GM12891 (cell line): ENCODE measurements at places on chromosomes 11 and 22.

GRCh38 chr22:49629586-49630447 is 197.9 kb downstream of the BRD1 start:
- no peak for DNase-seq

DNA sequence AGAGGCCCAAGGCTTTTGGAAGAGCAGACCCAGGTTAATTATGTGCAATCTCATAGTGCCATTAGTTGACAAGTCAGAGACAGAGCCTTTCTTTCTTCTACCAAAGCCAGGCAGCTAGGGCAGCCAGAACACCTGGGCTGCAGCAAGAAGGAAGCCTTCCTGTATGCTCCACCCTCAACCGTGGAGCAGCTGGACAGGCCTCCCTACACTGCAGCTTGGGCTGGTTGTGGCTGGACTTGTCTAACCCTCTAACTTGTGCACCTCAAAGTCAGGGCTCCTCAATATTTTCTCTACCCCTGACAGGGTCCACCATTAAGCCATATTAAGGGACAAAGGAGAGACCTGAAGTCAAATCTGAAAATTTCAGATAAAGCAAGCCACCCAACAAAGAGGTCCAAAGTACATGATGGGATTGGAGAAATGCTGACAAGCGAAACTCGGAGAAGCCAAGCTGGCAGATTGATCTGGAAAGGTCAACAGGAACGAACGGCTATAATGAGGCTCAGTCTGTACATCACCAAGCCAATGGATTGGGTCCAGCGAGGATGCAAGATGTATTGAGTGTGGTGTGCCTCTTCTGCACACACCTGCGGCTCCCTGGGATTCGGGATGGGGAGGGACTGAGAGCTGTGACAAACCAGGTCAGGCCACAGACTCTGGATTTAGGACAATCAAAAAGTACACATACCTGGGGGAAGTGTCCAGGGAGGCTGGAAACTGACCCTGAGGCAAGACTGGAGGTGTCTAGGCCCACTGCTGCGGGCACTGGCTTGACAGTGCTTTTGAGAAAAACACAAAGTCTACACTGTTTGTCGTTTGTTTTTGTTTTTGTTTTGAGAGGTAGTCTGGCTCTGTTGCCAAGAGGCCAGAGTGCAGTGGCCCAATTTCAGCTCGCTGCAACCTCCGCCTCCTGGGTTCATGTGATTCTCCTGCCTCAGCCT is 11.7 kb upstream of the SLC43A3 start:
- no peak for DNase-seq

DNA sequence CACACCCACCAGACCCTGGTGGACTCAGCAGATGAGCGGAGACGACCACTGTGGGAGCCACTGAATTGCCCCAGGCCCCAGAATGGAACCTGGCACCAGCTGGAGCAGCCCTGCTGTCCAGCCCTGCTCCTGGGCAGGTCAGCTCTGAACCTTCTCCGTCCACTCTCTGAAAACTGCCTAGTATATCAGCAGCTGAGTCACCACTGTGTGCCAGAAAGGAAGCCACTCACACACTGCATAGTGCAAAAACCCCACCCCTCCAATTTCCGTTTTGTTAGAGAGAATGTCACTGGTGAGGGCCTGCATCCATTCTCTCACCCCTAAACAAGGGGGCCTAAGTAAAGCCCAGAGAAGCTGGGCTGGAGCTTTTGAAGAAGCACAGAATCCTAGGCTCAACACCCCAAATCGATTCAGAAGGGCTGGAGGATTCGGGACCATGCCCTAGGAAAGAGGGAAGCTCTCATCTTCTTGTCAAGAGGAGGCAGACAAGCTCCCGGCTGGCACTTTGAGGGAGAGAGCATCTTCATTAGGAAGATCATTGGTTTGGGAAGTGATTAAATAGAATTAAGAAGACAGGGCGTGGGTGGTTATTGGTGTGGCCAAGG is 44.5 kb downstream of the GALNT18 start:
- no peak for DNase-seq

GRCh38 chr11:79942646-79943045 is 501.8 kb upstream of the TENM4 start:
- no peak for DNase-seq

DNA sequence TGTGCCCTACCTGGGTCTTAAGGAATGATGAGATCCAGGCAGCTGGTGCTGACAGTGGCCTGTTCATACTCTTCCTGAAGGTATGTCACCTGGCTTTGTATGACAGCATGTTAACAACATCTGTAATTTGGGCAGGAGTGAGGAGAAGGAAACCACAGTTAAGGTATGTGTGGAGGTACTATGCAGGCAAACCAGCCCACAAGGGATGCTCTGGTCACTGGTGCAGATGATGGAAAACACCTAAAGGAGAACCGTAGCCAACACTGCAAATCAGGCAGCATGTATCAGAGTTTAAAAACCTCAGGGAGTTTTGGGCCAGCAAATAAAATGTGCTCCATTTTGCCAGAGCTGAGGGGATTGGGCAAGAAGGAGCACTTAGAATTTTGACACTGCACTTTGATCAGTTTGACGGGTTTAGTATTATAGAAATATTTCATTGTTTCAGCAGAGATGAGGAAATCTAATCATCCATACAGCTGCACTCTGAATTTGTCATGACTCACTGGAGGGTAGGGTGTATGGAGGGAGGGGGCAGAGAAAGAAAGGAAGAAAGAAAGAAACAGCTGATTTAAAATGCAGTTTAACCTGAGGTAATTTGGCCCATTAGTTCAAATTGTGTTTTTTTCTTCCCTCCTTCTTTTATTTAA is 260.9 kb downstream of the KIRREL3 start:
- DNase-seq = no peak

GRCh38 chr11:5283086-5283485 is 13.3 kb upstream of the HBE1 start:
- no peak for DNase-seq

DNA sequence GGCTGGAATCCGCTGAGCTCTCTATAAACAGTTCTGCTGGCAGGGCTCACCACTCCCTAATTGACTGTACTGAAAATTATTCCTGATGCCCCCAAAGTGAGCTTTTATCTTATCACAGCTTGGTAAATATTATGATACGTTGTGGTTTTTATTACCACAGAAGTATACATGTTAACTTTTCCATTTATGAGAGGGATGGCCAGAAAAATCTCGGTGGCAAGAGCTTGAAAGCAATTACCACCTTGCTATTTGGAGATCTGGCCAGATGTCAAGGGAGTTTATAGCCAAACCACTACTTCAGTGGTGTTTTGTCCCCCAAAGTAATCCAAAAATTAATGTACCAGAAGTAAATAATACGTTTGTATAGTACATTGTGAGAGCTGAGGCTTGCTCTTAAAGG is 75.4 kb upstream of the RCN1 start:
- DNase-seq = no peak

GRCh38 chr11:124878759-124879492 is 13.7 kb downstream of the ROBO3 start:
- DNase-seq = no peak

DNA sequence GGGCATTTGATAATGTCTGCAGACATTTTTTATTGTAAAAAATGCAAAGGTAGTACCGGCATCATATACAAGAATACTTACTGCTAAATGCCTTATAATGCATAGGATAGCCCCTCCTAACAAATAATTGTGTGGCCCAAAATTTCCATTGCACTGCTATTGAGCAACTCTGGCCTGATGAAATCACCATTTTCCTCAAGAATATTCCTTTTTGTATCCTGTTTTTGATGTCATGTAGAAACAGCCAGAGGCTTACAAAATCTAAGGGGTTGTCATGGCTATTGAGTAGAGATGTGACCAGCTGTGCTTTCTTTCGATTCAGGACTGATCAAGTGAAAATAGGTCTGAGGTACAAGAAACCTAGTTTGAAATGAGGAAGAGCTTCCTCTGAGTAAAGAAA is 854.3 kb downstream of the KCNA4 start:
- no peak for DNase-seq

DNA sequence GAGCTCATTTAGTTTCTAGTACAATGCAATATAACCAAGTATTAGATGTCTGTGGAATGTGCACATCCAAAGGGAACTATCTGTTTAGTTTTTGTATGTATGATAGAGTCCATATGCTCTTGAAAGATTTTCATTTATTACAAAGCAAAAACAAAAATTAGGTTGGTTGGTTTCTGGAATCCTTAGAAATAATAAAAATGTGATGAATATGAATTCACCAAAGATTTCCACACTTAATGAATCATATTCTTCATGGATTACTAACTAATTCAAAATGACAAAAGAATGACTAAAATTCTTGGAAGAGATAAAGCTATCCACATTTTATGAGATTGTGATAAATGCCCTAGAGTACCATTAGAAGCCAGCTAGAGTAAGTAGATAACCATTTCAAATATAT is 261.1 kb downstream of the SBF2 start:
- no peak for DNase-seq

DNA sequence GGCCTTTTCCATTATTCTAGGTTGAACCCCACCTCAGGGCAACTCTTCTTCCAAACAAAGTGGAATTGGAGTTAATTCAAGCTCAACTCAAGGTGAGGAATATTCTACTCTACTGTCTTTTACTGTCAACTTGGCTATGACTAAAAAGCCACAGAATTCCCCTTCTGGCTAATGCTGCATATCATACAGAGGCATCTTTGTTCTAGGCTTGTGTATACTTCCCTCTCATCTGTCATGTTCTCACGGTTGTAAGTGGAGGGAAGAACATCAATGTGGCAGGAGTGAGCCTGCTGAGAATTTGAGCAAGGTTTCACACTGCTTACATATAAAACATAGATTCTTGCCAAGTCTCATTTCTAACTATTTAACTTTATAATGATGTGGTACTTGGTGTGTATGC is 921.4 kb upstream of the CNTN5 start:
- DNase-seq = no peak

DNA sequence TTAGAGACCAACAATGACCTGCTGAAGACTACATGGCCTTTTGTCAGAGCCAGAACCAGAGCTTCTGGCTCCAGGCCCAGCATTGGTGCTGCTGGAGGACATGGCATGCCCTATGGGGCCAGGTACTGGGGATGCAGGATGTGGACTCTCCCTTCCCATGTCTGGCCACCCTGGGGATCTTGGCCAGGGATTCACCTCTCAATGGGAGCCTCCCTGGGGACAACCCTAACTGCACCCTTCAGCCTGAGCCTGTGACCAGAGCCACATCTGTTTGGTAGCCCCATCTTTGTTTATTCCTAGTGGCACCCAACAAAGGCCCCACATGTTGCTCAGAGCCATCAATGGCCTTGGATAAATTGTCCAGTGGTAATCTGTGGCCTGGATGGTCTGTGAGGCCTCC is 5.8 kb downstream of the KLHL35 start:
- no peak for DNase-seq

DNA sequence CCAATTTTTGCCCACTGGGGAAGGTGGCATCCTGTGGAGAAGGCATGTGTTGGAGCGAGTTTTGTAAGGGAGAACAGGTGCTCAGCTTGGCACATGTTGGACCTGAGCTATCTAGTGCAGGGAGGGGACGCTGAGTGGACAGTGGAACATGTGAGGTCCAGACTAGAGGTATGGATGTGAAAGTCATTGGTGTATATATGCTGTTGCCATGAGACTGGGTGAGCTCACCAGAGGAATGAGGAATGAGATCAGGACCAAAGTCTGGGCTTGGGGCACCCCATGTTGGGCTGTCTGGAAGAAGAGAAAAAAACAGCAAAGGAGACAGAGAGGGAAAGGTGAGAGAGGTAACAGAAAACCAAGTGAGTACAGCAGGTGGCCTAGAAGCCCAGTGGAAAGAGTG is 12.3 kb upstream of the SYT7 start:
- DNase-seq = no peak

DNA sequence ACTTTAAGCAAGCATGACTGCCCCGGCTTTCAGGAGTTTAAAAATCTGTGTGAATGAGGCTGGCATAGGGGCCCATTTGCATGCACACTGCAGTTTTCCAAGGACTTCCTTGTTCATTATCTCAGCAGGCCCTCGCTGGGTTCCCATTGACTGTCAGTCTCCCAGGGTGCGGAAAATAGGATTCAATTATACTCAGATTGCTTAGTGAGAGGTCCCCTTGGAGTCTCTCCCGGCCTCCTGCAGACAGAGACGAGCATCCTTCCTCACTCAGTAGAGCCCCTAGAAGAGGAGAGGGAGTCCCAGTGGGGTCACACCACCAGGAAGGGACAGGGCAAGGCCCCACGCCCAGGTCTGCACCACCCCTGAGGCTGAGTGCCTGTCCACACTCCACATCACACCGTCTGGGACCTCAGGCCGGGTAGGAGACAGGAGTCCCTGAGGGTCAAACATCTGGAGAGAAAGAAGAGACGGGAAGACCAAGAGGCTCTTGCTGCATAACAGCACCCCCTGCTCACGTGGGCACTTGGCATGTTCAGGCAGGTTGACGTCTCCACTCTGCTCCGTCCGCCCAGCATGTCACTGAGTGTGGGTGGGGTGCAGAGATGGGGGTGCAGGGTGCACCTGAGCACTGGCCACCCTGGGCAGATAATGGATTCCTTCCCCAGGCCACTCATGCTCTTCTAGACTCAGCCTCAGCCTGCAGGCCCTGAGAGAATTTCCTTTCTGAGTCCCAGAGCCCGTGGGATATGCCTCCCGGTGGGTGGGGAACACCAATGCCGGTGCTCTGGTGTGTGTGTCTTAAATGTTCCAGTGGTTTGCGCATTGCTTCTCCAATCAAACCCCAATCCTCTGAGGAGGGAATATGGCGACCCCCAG is 58.8 kb downstream of the MCM5 start:
- DNase-seq = no peak

- peak; percentile 60 for DNase-seq
These were observed 34.3 kb downstream of the ETS1 start for GRCh38 chr11:128552783-128553661.

GRCh38 chr11:73862986-73863385 is 13.7 kb downstream of the COA4 start:
- DNase-seq = no peak

GRCh38 chr11:88104408-88104807 is 70.8 kb downstream of the RAB38 start:
- DNase-seq = no peak

GRCh38 chr11:47415949-47416472 is 7.6 kb downstream of the SLC39A13 start:
- DNase-seq = no peak

DNA sequence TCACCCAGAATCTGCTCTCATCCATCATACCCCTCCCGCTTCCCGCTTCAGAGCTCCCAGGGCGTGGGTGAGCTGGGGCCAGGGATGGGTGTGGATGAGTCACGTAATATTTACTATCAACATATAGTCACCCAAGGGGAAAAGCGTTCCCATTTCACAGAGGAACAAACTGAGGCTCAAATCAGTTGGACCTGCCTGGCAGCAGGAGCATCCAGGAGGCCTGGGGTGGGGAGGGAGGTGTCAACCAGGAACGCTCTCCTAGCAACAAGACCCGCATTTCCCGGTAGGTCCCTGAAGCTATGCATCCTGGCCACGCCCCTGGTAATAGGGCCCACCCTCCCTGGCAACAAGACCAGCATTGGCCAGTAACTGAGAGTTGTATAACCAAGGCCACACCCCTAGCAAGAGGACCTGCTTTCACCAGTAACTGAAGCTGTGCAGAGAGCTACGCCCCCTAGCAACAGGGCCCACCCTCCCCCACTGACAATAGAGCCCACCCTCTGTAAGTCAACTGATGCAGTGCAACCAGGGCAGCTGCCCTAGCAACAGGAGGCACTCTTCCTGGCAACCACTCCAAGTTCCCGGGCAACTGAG is 32.7 kb upstream of the TXNRD2 start:
- peak; percentile 91 for DNase-seq
